ENCODE measurements at places on chromosomes 11 and 22. TPM values are rescaled to one million over a fixed set of nuclear protein-coding genes. Genes with fewer than 3 reads are reported as not detected.

Gene RTN4R
- 1.9 TPM for total RNA-seq

Gene DRICH1
- not detected for total RNA-seq

Gene RASD2
- not detected for total RNA-seq

Gene RAB38
- total RNA-seq = 18.4 TPM

Gene ABCG4
- 0.08 TPM for total RNA-seq

Gene NKAPD1
- total RNA-seq = 24.2 TPM

Gene ESAM
- total RNA-seq = 0.75 TPM

Gene CCDC116
- not detected for total RNA-seq

Gene MS4A2
- total RNA-seq = not detected

Gene ZNF280B
- total RNA-seq = not detected

Gene UBQLN3
- total RNA-seq = not detected
